CD4-positive, alpha-beta T cell treated with Interleukin-12 subunit alpha and Interleukin-12 subunit beta, for 1 hour (primary cell): ENCODE measurements at places on chromosomes 6 and 20.

DNA sequence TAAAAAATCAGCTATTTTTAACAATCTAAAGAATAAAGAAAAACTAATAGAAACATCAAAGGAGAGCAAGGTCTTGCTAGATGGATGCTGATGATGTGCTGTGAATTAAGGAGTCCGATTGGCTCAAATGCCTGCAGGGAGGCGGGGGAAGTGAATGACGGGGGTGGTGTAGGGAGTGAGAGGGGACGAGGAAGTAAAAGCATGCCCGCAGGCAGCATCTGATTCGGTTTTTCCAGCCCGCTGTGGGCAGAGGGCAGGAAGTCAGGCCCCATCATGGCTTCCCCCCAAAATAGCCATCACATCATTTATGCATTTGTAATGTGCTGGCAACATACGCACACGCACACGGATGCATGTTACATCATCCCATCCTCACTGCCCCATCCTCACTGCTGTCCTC lies 10.3 kb downstream of the RSPO4 start:
- no peak for DNase-seq

DNA sequence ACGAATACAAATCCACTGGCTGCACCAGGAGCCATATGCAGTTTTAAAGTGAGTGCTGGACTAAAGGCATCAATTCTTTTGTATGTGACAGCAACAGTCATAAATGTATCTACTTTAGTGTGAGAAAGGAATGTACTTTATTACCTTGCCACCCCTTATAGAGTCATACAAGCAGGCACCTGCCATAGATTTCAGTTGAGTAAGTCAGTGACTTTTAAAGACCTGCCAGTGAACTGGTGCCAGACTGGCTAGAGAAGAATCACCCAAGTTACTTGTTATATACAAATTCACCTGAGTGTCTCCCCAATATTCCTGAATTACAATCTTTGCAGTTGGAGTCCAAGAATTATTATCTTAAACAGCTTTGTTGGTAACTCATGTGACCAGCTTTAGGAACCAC lies 547.9 kb downstream of the COL12A1 start:
- no peak for DNase-seq

GRCh38 chr6:156563714-156564113 lies 213.5 kb upstream of the ARID1B start:
- no peak for DNase-seq

DNA sequence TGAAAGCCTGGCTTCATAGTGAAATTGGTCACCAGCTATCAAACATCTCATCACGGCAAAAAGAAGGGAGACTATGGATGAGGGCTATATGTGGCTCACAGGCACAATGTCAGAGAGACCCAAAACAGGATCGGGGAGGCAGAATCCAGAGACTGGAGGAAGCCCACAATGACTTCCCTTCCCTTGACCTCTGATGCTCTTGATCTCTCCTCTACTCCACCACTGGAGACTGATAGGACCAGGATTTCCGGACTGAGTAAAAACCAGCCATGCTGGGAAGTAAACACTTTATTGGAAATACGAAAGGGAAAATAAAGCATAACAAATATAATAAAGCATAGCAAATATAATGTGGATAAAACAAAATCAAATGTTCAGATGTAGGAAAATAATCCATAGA lies 597.3 kb downstream of the UTRN start:
- DNase-seq = no peak

DNA sequence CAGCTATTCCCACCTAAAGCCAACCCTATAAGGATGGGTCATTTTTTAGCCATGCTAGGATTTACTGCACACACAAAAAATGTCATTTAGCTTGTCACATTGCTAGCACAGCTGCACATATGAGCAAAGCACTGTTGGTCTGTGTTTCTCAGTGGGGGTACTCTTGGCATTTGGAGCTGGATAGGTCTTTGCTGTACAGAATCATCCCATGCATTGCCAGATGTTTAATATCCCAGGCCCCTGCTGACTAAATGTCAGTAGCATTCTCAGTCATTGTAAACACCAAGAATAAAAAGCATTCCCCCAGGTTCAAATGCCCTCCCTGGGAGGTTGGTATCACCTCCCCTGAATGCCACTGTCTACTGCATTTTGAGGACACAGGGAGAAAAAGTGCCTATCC lies 14.6 kb upstream of the LTV1 start:
- DNase-seq = no peak

DNA sequence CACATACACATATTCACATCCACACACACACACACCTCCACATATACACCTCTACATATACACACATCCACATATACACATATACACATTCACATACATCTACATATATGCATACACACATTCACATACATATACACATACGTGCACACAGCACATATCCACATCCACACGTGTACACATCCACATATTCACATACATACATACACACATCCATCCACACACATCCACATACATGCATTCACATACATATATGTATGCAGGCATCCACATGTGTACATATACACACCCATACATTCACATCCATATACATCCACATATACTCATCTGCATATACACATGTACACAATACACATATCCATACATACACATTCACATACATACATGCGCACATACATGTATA lies 25.6 kb upstream of the NKX2-2 start:
- no peak for DNase-seq

GRCh38 chr20:10777710-10778109 lies 103.9 kb upstream of the JAG1 start:
- no peak for DNase-seq

DNA sequence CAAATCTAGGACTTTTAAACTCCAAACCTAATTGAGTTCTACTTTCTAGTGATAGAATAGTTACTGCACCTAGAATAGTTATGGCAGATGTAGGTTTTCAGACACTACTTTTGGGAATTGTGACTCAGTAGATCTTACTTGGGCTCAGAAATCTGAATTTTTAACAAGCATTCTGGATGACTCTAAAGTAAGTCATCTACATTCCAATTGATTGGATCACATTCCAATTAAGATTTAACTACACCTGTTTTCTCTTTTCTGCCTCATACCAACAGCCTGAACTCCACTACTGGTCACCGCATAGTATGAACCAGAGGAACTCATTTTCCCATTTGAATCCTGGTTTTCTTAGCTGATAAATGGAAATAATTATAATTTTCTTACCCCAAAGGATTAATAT lies 49.5 kb upstream of the TFAP2D start:
- no peak for DNase-seq

GRCh38 chr20:10832141-10832540 lies 158.3 kb upstream of the JAG1 start:
- DNase-seq = no peak

- DNase-seq = no peak
Observed at GRCh38 chr6:72401865-72402264, 220.0 kb upstream of the KCNQ5 start.

- no peak for DNase-seq
Observed at GRCh38 chr20:33038243-33038642, 6.8 kb downstream of the BPIFB6 start.

DNA sequence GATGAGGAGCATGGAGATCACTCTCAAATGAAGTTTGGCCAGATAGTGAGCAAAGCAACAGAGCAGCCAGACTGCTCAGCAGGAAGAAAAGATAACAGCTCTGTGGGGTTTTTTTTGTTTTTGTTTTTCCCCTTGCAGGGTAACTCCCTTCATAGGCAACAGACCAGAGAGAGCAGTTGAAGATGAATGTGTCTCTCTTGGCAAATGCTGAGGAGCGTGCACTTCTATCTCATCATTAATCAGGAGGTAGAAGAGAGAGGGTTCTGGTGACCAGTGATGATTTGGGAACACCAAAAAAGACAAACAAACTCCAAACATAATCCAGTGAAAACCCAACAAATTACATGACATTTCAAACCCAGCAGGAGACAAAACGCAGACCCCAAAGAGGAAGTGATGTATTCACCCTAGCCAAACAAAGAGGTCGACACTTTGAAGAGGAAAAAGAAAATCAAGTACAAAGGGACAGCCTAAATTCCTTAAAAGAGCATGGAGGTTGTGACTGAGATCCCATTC lies 66.2 kb upstream of the RREB1 start:
- no peak for DNase-seq

- DNase-seq = no peak
Observed at GRCh38 chr20:400128-400453, 8.0 kb upstream of the RBCK1 start.

- no peak for DNase-seq
Observed at GRCh38 chr6:89198235-89198634, 18.9 kb downstream of the GABRR1 start.

- no peak for DNase-seq
Observed at GRCh38 chr6:13417431-13417830, 70.0 kb downstream of the GFOD1 start.

DNA sequence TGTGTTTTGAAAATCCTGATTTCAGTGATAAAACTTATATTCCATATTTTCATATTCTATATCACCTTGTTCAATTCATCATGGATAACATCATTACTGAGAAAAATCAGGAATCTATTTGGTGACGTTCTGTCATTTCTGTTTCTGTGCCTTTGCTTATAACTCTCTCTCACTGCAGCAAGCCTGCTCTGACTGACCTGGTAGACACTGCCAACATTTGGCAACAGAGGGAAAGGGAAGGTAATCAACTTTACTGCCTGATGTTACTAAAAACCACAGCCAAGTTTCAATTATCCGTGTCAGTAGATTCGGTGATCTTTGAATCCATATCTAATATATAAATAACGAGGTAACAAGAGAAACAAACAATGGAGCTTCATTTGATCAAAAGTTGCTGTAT lies 501.9 kb downstream of the LMBRD1 start:
- no peak for DNase-seq

GRCh38 chr6:150001295-150002008 lies 23.9 kb downstream of the RAET1L start:
- no peak for DNase-seq

DNA sequence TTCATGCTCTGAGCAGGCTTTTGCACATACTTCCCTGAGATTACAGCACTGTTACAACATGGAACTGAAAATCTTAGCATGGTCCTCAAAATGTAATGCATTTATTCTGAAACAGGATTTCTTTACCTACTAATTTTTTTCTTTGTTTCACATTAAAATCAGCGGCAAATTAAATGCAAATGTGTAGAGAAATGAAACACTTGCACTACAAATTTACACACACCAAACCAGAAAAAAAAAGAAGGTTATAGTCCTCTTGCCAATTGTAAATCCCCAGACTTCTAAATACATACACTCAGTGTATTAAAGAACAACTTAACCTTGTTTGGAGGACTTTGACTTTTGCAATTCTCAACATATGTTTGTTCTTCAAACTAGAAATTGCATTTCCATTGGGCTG lies 210.9 kb upstream of the TBX18 start:
- no peak for DNase-seq

DNA sequence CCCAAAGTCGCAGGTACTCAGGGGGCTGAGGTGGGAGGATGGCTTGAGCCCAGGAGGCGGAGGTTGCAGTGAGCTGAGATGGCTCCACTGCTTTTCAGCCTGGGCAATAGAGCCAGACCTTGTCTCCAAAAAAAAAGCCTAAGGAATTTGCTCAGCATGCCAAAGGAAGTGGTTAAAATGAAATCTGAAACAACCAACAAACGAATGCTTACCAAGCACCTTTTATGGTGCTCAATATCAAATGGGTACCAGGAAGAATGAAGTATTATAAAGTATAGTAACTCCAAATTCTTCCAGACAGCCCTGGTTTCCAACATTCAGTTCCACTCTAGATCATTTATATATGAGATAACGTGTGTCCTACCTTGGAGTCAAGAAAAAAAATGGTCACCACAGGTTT lies 14.0 kb downstream of the GMDS start:
- DNase-seq = no peak

GRCh38 chr20:47296950-47297349 lies 59.5 kb downstream of the ZMYND8 start:
- no peak for DNase-seq

DNA sequence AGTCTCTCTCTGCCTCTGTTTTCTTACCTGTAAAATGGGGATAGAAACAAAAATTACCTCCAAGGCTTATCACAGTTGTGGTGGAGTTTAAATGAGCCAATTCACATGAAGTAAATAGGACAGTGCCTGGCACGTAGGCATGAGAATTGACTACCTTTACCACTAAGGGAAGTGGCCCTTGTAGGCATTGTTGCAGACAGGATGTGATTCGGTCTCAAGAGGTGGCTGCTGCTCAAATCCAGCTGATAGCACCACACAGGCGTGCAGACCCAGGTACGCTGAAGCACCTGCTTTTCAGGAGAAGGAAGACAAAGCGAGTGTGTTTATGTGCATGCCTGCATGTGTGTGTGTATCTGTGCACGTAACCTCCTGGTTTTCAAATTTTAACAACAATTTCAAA lies 108.6 kb downstream of the EYA2 start:
- no peak for DNase-seq

DNA sequence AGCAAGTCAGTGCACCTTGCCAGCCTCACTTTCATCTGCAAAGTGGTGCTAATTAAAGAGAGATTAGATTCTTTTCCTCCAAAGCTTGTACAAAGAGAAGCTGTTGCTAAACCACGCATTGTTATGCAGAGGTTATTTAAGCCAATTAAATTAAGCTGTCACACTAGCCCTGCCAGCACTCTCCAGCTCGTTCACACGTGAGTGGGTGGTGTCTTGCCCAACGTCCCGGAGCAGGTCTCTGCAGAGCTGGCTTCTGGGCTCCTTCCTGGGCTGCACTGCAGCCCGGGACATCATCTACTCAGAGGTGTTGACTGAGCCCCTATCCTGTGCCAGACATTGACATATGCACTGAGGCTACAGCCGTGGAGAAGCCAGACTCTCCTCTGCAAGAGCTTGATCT lies 401.6 kb upstream of the SULF2 start:
- DNase-seq = no peak

DNA sequence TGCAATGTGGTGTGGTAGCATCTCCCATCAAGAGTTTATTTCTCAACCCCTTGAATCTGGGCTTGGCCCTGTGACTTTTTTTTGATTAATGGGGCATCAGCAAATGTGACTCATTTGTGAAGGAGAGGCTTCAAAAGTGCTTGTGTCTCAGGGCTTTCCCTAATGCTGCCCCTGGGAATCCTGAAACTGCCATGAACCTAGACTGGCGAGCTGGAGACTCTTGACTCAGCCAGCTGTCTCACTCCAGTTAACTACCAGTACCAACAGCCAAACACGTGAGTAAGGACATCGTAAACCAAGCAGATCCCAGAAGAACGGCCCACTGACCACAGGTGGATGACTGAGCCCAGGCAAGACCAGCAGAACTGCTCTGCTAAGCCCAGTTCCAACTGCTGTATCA lies 72.8 kb upstream of the ADTRP start:
- DNase-seq = no peak

DNA sequence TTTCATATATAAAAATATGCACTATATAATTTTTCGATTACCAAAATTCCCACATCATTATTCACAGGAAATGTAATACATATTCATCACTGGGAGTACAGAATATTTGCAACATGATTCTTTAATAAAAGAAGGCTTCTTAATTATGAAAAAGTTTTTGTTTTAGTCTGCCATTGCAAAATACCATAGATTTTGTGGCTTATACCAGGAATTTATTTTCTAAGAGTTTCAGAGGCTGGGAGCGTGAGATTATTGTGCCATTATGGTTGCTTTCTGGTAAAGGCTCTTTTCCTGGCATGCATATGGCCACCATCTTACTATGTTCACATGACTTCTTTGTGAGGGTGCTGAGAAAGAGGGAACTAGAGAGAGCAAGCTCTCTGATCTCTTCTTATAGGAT lies 306.9 kb upstream of the ADGRB3 start:
- no peak for DNase-seq
